ENCODE measurements at places on chromosomes 16 and 17. TPM values are rescaled to one million over a fixed set of nuclear protein-coding genes. Genes with fewer than 3 reads are reported as not detected.

FAM171A2 gene
- 1.4 TPM for total RNA-seq

KRT9 gene
- 1.7 TPM for total RNA-seq

GRCh38 chr17:39130205-39130604 lies 21.2 kb downstream of the PLXDC1 start:
- DNase-seq: no peak

DNA sequence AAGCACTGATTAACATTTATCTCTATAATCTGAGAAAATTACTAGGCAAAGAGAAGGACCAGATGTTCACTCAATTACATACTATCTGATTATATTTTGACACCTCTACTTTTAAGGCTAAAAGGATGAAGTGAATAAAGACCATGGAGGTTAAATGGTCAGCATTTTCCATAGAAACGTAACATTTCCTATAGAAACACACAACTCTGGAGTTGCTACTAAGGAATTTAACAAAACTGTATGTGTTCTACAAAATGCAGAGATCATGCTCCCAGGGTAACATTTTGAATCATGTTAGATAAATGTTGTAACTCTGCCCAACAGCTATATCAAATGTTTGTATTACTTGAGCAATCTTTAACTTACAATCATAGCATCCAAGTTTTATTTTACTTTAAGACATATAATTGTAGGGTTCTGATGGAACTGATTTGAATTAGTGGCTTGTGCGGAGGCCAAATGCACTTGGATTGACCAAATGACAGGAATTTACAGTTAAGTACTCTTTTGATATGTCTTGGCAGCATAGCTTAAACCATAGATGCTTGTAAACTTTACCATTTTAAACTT lies 97.7 kb downstream of the RPGRIP1L start:
- DNase-seq: no peak

DNA sequence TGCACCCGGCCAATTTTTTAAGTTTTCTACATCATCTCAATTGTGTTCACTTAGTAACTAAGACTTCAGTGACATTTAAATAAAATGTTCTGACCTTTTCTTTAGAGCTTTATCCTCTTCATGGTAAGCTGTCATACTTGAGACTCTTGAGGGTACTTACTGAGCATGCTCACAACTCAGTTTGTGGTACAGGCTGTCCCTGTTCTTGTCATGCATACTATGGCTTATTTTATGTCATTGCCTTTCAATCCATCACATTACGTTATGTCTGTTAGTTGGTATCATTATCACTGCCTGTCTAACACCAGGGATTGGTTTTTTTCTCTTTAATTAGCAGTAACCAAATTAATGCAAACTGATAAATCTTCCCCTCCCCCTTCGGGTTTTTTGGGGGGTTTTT lies 41.9 kb upstream of the RHBDL3 start:
- no peak for DNase-seq
